Activated T-helper 9 cell treated with anti-CD3 and anti-CD28 coated beads, Interleukin-2, amount 50 U/mL, for 16 hours (primary cell): ENCODE measurements at places on chromosomes 3 and 15.

DNA sequence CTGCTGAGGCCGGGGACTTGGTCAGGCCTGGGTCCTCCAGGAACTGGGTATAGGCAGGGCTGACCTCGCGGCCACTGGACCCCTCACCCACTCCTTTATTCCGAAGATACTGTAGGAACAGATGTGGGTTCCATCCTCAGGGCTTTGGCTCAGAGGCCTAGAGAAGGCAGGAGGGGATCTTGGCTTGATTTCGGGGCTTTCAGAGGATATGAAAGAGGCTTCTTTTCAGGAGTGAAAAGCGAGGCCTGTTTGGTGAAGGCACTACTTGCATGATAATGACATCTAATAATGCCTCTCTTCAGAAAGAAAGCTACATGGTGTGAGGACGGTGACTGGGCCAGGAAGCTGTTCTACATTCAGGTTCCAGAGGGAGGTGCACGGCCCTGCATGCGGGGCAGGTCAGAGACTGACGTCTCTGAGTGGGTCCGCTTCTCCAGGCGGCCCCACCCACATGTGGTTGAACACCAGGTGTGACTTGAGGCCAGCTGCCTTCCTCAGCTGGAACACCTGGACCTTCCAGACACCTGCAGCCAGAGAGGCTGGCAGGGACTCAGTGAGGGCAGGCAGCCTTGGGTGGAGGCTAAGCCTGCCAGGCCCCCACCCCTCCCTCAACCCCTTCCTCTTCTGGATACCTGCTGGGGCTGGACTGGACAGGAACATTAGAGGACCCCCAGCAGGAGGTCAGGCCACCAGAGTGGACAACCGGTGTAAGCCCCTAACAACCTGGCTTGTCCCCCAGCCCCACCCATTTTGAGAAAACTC is 31.1 kb upstream of the HHATL start:
- no peak for DNase-seq

- DNase-seq, result no peak
Measured at GRCh38 chr3:167938516-167938915, 157.2 kb downstream of the GOLIM4 start.

GRCh38 chr15:69031013-69032001 is 16.8 kb downstream of the NOX5 start:
- DNase-seq, result no peak

DNA sequence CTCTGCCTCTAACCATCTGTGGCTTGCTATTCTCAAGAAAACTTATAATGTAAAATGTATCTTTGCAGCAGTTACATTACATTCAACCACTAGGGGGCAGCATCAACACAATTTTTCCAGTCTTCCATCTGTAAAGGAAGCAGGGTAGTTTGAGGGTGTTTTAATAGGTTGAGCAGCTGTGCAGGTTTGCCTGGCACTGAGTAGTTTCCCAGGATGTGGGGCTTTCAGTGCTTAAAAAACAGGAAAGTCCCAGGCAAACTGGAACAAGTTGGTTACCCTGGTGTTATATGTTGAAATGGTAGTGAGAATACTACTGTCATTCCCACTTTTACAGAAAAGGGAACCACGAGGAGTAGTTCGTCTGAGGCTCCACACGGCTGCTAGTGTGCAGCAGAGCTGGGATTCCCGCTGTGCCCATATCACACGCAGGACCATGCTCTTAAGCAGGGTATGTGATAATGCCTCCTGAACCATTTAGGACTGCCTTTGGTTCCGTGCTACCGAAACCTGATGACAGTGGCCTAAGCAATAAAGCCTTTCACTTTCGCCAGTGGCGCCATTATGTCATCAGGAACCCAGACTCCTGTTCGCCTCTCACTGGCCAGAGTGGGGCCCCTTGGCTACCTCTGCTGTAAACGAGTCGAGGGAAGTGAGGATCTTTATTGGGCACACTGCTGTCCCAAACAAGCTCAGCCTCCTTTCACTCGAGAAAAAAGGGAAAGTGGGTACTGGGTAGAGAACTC is 64.7 kb upstream of the ZBTB38 start:
- no peak for DNase-seq

GRCh38 chr3:173737167-173737808 is 339.7 kb downstream of the NLGN1 start:
- no peak for DNase-seq
